HuH-7 (cell line): ENCODE measurements at places on chromosomes 4 and X.

- no peak for DNase-seq
Observed at GRCh38 chrX:138229718-138230117, 481.8 kb downstream of the FGF13 start.

DNA sequence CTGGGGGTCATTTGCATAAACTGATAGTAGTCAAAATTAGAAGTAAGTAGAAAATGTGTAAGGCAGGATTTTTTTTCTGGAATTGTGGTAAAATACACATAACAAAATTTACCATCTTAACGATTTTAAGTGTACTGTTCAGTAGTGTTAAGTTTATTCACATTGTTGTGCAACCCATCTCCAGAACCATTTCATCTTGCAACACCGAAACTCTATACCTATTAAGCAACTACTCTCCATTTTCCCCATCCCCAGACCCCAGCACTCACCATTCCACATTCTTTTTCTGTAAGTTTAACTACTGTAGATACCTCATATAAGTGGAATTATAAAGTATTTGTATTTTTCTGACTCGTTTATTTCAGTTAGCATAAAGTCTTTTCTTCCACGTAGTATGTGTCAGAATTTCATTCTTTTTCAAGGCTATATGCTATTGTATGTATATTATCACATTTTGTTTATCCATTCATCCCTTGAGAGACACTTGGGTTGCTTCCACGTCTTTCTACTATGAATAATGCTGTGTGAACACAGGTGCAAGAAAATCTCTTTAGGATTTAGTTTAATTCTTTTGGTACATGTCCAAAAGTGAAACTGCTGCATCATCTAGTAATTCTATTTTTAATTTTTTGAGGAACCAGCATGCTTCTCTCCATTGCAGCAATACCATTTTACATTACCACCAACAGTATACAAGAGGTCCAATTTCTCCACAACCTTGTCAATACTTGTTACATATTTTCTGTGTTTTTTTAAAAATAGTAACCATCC, 39.1 kb upstream of the NSUN7 start:
- no peak for DNase-seq

DNA sequence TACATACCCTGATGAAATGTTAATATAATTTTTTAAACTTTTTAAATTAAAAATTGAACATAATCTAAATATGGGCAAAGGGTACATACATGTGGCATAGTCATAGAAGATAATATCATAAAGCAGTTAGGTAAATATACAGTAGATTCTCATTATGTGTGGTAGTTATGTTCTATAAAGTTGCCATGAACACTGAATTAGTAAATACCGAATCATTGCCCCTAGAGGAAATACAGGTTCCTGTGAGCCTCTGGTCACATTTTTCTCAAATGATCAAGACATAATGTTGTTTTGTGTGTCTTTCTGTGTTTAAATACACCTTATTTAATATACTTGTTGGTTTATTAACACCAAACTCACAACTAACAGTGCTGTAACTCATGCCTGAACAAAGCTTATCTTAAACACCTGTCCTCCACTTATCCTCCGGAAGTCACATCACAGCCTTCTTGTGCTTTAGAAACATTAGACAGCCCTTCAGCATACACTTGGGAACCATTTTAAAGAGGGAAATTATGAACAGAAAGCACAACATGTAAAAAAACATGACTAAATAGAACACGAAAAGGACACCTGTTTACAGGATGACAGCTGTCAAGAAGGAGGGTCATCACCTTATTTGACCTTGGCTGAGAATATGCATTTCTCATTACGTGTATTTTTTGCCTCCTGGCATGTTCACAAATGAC, 169.4 kb upstream of the NAP1L5 start:
- no peak for DNase-seq

- DNase-seq: no peak
Observed at GRCh38 chr4:152278505-152279233, 257.2 kb downstream of the FBXW7 start.

- DNase-seq: no peak
Observed at GRCh38 chr4:8587469-8588195, 4.9 kb upstream of the CPZ start.

DNA sequence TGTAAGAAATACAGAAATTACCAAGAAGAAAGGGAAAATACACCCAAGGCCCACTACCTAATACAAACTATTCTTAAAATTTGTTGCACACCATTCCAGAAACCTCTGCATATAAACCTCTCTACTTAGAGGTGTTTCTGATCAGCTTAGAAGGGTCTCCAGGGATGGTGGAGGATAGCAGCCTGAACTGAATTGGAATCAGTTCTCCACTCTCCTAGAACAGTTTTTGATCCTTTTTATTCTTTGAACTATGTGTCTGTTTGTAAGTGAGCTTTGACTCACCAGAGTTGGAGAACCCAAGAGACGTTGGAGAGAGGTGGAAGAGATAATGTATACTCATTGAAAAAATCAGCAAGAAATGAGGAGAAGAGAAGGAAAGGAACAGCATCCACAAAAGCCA, 96.6 kb upstream of the OTUD4 start:
- DNase-seq: no peak

GRCh38 chr4:72567821-72568675, 973 bp downstream of the ADAMTS3 start:
- DNase-seq: peak; percentile 30

DNA sequence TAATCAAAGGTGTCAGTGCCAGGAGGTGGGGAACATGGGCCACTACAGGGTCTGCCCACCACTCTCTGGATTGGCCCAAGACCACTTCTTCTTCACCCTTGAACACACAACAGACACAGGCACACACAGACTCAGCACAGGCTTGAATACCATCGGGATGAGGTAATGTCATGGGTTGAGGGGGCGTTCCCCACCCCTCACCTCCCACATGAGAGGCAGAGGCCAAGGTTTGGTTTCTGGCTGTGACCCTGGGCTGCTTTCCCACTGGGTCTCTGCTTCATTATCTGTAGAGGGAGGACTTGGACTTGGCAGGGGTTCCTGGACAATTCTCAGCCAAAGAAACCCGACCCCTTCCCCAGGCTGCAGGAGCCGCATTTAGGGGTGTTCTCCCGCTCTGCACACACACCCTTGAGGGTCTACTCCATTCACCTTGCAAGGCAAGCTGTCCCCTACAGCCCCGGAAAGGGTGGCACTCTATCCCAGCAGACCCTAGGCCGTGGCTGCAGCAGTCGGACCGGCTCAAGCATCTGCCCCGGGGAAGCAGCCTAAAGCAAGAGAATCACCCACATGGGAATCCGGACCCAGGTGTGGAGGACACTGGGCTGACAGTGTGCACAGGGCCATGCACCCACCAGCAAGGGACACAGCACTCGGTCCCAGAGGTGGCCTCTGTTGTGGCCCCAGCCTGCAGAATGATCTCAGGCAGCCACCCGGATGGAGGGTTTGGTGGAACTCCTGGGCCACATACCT, 62.4 kb downstream of the TRMT44 start:
- no peak for DNase-seq

DNA sequence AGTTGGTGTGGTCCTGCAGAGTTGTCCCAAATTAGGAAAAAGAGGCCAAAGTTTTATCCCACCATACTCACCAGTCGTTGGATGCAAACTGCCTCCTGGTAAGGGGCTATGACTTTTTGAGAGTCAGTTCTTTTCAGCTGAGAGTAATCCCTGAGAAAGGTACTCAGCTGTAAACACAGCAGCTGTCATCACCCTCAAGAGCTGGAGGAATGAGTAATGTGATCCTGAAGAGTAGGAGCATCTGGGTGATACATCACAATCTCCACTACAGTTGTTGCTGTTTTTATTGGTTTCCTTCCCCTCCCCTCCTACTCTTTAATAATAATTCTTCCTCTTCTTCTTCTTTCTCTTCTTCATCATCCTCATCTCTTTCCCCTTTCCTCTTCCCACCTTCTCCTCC, 5.7 kb downstream of the MAGEE1 start:
- no peak for DNase-seq

- DNase-seq: no peak
Observed at GRCh38 chr4:99696801-99697200, 39.2 kb upstream of the C4orf54 start.

DNA sequence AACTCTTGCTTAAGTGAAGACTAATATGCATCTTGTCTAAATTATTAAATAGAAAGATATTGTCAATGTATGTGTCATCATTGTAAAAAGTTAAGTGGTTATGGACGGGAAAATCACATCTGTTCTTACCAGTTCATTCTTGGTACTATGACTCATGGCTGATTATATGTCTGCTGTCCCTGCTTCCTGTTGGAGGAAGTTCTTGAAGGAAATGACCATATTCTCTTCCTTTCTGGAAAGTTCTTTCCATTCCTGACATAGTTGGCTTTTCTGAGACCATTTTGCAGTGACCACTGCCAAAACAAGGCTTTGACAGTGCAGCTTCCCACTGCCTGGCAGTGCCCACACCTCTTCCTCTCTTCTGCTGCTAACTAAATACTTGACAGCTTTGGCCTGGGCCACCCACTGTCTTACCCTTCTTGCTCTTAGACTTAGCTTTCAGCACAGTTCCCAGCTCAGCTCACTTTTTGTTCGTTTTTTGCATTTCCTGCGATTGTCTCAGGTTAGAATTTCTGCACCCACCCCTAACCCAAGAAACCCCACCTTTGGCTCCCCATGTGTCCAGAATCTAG, 13.2 kb upstream of the CLDN24 start:
- DNase-seq: no peak

GRCh38 chrX:11864171-11864570, 106.1 kb downstream of the MSL3 start:
- DNase-seq: no peak

- no peak for DNase-seq
Observed at GRCh38 chrX:56382278-56382677, 150.1 kb downstream of the KLF8 start.

DNA sequence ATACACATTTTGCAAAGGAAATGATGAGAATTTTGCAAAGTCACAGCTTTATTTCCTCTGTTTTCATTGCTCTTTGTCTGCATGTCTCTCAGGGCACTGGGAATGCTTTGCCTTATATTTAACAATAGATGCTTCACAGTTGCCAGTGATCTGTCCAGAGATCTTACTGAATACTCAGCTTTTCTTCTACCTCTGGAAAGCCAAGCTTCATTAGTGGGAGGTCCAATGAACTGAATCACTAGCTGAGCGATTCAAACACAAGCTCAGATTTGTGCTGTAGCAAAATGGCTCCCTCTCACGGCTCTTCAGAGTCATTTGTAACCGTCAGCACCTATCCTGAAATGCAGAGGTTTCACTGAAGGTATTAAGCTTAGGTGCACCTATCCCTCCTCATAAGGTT, 138.9 kb downstream of the DCLK2 start:
- DNase-seq: no peak

DNA sequence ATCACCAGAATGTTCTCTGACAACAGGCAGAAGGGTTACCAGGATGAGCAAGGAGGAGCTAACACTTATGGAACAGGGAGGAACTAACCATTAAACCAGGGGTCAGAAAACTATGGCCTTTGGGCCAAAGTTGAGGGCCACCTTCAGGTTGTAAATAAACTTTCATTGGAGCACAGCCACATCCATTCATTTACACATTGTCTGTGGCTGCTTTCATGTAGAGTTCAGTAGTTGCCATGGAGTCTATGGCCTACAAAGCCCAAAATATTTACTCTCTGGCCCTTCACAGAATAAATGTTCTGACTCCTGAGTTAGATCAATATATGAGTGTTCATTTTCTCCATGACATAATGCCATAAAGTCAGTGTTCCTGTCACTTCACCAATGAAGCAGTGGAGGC, 13.2 kb upstream of the HCCS start:
- DNase-seq: no peak

DNA sequence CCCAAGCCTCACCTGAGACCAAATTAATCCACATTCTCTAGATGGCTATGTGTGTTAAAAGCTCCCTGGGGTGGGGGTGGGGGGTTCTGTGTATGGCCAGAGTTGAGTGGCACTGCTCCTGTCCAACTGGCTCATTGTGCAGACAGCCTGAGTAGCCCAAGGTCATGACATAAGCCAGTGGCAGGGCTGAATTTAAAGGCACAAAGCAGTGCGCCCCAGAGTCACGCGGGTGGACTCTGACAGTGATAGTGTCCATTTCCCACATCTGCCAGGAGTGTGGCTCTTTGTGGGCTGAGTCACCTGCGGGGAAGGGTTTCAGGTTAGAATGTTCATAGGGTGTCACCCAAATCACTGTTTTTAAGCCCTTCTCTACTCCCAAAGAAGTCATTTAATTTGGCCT, 45.4 kb downstream of the SCD5 start:
- no peak for DNase-seq

DNA sequence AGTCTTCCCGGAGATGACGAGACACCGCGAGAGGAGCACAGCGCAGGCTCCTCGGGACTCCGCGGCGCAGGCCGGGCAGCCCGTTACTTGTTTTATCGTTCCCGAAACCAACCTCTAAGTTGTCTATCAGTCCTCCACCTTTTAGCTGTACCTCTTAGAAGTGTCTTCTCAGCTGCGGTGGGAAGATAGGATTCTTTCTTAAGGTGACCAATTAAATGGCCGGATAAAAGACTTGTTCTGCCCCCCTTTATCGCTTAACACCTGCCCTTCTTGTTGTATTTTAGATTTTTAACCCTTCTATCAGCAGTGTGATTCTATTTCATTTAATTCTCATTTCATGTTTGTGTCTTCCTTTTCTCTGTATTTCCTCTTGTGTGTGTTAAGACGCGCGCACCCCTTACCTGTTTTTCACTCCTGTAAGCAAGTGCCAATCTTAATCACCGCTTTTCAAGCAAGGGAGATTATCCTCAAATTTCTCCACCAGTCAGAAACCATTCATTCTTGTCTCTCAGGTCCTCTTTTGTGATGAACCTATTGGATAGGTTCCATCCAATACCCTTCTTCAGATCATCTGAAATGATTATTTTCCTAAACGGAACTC, at the start of gene SLC9B2:
Gene SLC9B2 (minus strand): TSS at position 15 of the 601 bp plus-strand sequence. CDS start 9,211 bp downstream, outside the sequence.
- DNase-seq: no peak

DNA sequence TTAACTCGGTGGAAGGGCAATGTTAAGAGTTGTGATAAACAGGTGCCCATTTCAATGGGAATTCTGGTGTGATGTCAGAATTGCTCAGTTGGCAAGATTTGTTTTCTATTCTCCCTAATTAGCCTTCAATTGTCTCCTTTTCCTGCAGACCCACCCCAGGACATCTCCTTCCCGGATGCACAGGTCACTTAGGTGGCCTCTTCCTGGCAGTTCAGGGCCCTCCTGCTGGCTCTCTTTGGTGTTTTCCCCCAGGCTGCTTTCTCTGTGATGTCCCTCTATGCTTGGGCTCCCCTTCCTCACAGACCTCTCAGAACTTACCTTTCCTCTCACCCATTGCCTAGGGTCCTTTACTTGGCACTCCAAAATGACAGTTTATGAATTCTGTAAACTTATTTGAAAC, 126.3 kb downstream of the GPAT3 start:
- no peak for DNase-seq

- no peak for DNase-seq
Observed at GRCh38 chr4:167183036-167183435, 51.3 kb downstream of the SPOCK3 start.

GRCh38 chrX:18210470-18210869, 10.2 kb downstream of the BEND2 start:
- DNase-seq: no peak

GRCh38 chr4:40506066-40506465, 123.6 kb downstream of the RBM47 start:
- DNase-seq: no peak

- no peak for DNase-seq
Observed at GRCh38 chr4:143313521-143313920, 23.2 kb upstream of the GAB1 start.
